Brain (organoid and tissue), 16 donors: ENCODE measurements at places on chromosomes 2 and 18.

- DNase-seq: no peak
These were observed 16.3 kb downstream of the PLEKHB2 start for GRCh38 chr2:131121464-131121863.

- no peak for DNase-seq
These were observed 68.6 kb downstream of the GALNT3 start for GRCh38 chr2:165725421-165725820.

- DNase-seq: no peak
These were observed 66.0 kb downstream of the HPCAL1 start for GRCh38 chr2:10368491-10369231.

DNA sequence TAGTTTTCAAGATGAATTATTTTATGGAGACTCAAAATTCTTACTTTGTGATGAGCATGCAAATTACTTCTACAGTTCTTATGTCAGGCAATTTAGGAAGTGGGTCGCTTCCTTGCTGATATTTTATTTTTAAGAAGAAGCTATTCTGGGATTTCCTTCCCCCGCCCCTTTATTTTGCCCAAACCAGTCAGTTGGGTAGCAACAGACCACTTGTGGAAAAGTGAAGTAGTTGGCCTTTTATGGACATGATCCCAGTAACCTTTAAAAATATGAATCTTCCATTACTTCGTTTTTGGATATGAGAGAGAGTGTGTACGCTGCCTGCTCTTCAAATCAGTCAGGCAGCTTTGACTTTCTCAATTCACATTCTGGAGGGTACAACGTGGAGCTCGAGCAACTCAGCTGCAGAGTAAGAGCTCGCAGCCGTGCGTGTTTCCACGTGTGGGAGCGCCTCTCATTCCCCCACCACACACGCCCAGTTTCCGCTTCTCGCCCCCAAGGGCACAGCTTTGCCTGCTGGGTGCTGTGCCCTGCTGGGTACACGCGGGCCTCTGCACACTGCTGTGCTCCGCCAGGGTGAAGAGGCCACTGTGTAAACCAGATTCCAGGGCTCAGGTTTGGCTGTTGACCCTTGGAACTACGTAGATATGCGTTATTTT, 92.6 kb downstream of the ITGB1BP1 start:
- no peak for DNase-seq

GRCh38 chr2:168149150-168149974, 98.0 kb downstream of the STK39 start:
- DNase-seq: no peak

DNA sequence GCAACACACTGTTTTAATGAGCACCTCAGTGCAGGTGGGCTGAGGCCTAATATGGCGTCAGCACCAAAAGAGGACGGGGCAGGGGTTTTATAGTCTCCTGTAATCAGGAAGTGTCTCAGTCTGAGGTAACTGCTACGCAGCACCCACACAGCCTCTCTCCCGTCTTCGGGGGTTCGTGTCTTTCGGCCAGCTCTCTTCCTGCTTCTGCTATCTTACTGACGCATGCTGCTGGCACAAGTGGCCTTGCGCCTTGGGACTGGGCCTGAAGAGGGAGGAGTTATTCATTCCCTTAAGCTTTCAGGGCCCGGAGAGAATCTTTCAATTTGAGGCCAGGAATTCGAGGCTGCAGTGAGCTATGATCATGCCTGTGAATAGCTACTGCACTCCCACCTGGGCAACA, 14.5 kb upstream of the PAPOLG start:
- no peak for DNase-seq

GRCh38 chr2:669323-669722, 7.9 kb downstream of the TMEM18 start:
- no peak for DNase-seq

- DNase-seq: no peak
These were observed 87.3 kb downstream of the PMAIP1 start for GRCh38 chr18:59987102-59987501.

DNA sequence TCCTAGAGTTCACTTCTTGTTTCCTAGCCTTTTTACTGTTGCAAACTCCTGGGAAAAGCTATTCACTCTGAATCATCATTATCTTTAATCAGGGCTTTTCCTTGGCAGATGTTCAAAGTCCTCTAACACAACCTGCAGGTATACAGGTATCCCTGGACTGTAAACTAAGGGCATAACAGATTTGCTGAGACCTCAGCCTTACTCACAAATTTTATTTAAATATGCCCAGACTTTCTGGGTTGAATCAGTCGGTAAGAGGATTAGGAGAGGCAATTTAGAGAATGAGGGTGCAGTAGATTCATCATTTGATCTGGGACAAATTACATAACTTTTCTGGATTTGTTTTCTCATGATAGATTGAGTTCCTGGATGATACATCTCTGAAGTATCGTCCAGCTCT, 217.8 kb upstream of the STON1 start:
- DNase-seq: no peak

DNA sequence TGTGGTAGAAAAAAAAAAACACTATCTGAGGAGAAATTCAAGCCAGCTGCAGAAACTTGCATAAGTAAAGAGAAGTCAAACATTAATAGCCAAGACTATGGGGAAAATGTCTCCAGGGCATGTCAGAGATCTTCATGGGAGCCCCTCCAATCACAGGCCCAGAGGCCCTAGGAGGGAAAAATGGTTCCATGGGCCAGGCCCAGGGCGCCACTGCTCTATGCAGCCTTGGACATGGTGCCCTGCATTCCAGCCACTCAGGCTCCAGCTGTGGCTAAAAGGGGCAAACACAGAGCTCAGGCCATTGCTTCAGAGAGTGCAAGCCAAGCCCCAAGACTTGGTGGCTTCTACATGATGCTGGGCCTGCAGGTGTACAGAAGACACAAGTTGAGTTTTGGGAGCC, 354.7 kb downstream of the NBAS start:
- no peak for DNase-seq

DNA sequence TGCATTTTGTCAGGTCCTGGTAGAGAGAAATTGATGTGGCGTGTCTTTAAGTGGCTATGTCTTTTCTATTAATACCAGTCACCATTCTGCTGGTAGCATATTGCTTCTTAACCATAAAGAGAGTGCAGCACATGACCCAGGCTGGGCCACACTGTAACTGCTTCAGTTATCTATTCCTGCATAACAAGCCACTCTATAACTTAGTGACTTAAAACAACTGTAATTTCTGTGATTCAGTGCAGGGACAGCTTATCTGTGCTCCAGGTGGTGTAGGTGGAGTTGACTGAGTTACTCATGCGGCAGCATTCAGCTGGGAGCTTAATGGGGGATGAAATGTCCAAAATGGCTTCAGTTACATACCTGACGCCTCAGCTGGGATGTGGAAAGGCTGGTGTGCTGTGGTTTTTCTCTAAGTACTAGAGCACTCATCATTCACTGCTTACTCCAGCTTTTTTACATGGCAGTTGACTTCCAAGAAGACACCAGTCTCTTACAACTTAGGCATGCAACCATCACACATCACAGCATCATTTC, 742.4 kb downstream of the SATB2 start:
- DNase-seq: no peak

DNA sequence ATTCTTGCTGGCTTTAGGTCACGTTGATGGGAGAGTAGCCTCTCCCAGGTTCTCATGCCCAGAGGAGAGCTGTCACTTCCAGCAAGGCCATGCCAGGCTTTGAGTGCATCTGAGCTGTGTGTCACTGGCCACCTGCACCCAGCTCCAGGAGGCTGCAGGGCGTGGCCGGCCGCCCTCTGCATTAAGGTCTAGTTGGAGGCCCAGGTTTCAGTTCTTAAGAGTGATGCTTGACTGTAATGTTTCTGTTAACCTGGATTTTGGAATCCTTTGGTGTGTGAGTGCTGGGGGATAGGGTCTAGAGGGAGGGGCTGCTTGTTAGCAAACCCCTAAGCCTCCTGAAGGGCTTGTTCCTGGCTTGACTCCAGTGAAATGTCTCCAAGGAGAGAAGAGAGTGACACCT, 140.1 kb downstream of the ACOXL start:
- no peak for DNase-seq

DNA sequence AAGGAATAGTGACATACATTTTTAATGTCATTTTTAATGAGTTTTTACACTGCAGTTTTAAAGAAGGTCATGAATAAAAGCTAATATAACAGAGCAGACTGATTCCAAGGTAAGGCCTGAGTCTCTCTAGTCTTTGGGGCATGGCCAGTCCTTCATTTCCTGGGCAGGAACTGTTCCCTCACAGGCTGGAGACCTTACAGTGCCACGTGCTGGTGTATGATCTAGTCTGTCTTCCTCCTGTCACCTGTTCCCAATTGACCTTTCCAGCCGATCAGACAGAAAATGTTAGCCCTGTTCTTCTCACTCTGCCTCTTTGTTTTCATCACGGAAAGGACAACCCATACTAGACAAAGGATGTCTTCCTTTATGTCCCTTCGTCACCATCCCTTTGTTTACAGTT, 33.6 kb downstream of the ZCCHC2 start:
- DNase-seq: no peak

- DNase-seq: no peak
These were observed 79.1 kb upstream of the GRB14 start for GRCh38 chr2:164700390-164700789.

DNA sequence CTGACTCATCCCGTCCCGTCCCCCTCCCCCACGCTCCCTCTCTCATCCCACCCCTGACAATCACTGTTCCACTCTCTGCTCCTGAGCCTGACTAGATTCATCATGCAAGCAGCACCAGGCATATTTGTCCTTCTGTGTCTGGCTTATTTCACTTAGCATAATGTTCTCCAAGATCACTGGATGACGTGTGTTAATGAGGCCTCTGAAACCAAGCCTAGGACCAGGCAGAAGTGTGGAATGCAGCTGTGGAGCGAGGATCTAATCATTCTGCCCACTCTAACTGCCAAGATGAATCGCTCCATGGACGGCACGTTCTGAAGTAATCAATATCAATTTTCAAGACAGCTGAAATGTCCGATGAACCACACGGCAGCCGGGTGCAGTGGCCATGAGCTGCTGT, 122.4 kb upstream of the ZNF236 start:
- no peak for DNase-seq

- DNase-seq: no peak
These were observed 13.1 kb downstream of the TYMS start for GRCh38 chr18:670522-670921.

DNA sequence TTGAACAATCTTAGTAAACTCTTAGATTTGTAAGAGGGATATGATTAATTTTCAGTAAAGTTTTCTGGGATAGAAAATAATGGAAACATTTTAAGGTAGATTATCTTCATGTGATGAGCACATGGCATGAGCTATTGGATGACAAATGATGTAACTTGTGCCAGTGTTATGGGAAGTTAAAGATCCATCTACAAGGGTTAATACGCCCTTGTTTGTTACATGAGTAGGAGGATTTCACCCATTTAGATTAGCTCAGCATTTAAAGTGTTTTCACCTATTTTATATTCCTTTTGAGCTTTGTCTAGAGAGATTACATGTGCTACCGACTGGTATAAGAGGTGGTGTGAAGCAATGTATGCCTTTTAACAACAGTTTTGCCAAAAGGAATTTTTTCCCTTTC, 5.6 kb downstream of the CLIP4 start:
- DNase-seq: no peak

- no peak for DNase-seq
These were observed 174.8 kb upstream of the ACAA2 start for GRCh38 chr18:49988101-49988500.

DNA sequence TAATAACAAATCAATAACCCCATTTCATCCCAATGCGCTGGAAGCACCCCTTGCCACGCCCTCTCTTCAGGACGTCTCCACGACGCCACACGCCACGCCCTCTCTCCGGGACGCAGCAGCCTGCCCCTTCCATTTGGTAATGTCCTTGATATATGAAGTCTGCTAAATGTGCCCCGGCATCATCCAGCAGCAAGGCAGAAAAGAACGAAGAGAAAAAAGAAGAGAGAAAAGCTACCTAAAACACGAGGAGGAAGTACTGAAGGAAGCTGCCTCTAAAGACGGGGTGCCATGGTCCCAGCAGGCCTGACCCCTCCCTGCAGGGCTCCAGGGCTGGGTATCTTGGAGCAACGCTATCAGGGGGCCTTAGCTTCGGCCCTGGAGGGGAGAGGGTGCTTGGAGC, 41.8 kb downstream of the CNGA3 start:
- DNase-seq: no peak

DNA sequence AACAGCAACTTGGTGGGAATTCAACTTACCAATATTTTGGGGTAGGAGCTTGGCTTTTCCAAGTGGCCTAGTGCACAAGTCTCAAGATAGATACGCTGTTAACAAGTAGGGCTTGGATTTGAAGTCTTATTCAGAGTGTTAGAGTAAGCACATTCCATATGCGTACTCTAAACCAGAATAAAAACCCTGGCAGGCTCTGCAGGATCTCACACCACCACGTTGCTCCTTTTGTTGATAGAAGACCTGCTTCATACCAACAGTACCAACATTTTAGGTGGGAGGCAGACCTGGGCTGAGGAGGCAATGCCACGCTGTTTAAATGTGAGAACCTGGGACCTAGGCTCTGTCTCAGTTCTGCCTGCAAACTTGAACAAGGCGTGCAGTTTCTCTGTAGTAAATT, 214.0 kb downstream of the RNF144A start:
- no peak for DNase-seq

GRCh38 chr2:186130748-186131641, 355.1 kb upstream of the ZC3H15 start:
- DNase-seq: peak; percentile 90

GRCh38 chr2:150520887-150521664, 33.6 kb upstream of the RND3 start:
- no peak for DNase-seq

- no peak for DNase-seq
These were observed 389.2 kb downstream of the FBXO15 start for GRCh38 chr18:73758446-73758845.

DNA sequence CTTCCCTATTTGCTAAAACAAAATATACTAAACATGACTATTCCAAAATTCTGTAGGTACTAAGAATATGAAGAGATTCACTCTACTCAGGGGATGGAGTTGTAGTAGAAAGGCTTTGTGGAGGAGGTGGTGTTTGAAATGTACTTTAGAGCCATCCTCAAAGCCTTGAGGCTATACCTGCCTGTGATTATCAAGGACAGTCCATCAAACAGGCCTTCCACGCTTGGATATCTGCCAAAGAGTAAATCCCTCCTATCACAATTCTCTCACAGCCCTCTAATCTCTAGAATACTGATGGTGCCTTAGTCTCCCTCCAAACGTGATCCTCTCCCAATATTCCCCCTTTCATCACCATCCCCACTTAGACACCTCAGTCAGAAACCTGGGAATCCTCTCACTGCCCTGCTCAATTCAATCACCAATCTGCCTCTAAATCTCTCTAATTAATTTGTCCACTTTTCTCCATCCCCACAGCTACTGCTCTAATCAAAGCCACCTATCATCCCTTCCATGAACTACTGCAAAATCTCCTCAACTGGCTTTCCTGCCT, 13.1 kb downstream of the SOS1 start:
- peak; percentile 65 for DNase-seq

DNA sequence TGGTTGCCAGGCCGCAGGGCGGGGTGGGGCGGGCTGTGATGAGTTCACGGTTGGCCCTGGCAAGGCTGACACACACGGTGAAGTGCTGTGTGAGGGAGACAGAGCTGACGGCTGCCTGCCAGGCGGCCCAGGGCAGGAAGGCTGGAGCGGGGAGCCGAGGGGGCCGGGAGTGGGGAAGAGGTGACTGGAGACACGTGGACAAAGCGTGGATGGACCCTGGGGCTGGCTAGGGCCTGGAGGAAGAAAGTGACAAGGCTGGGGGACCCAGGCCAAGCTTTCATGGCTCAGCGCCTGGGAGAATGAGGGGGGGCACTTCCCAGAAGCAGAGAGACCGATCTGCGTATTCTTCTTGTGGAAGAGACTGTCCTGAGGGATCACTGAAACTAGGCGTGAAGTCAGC, 123.2 kb downstream of the DYSF start:
- no peak for DNase-seq
